Stimulated activated CD4-positive, alpha-beta T cell treated with anti-CD3 and anti-CD28 coated beads, Interleukin-4, amount 100 ng/mL, for 4 hours (primary cell): ENCODE measurements at places on chromosomes 1 and 21.

- DNase-seq: no peak
Measured at GRCh38 chr1:93124556-93125355, 45.7 kb downstream of the MTF2 start.

DNA sequence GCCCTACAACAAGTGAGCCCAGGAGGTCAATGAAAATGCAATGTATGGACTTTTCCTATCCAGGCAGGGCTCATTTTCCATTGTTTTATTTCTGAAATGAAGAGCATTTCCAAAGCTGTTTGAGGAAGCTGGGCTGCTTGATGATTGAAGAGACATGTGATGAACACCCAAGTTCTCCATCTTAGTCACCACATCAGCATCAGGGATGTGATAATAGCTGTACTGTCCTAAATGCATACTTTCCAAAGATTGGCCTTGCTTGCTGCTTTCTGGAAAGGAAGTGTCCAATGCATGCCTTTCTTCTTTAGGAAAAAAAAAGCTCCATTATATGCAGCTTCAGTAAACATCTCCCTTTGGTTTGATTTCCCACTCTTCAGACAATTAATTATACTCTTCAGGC, 425.9 kb upstream of the RUNX1 start:
- DNase-seq: no peak

- no peak for DNase-seq
Measured at GRCh38 chr1:221888218-221888617, 146.3 kb upstream of the DUSP10 start.

GRCh38 chr1:222028116-222028515, 286.2 kb upstream of the DUSP10 start:
- no peak for DNase-seq

- no peak for DNase-seq
Measured at GRCh38 chr1:153430166-153430553, 13.8 kb downstream of the S100A7A start.
